ENCODE measurements at places on chromosomes 7 and 10.

DNA sequence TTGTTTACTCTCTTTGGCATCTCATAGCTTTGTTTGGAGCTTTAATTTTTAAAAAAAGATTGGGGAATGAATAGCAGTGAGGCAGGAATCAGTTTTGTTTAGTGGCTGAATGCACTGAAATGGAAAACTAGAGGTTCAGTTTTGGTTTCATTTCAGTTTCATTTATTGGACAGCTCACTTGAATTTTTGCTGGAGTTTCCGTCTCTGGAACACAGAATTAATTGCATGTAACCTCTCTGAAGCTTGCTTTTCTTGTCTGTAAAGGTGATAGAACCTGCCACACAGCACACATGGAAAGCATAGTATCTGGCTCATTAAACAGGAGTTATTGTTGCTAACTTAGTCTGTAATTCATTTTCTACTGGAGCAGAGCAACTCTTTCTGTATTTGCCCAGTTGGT lies 7.1 kb downstream of the GRM8 start:
- no peak for DNase-seq

GRCh38 chr10:78260680-78261079 lies 227.0 kb downstream of the RPS24 start:
- DNase-seq, result no peak

- no peak for DNase-seq
Observed at GRCh38 chr10:59324597-59324996, 37.8 kb downstream of the FAM13C start.

GRCh38 chr10:123774132-123774742 lies 108.1 kb downstream of the GPR26 start:
- no peak for DNase-seq

GRCh38 chr7:98210513-98211220 lies 572 bp upstream of the BHLHA15 start:
- DNase-seq, result no peak
